ENCODE measurements at places on chromosomes 7 and 10.

DNA sequence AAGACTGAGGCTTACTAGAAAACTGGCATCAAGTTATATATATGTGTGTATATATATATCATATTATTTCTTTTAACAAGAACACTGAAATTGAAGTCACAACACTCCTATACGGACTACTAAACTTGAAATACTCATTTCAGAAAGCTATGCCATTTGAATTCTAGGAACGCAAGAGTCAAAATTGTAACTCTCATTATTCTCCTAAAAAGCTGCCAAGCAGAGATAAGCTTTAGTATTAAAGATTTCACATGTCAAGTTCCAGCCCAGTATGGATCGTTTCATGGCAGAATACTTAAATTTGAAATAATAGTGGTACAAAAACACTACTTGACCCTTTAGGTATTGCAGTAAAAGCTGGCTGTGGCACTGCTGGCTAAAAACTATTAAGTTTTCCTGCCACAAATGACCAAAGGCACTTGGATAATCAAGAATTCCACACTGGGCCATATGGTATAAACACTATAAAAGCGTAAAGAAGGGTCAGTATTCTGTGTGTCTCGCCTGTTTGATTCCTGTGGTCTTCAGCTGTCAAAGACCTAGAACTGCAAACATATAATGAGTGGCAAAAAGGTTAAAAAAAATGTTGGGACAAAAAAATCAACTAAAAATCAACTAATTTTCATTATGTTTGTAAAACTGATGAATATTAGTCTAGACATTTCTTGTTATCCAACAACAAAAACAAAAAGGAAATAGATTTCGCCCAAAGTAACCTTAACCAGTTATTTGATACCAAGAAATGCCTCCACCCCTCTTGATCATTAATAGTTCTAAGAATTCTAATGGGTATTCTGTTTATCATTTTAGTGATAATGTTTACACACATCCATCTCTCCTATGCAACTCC, 2.4 kb downstream of the CCDC71L start:
- no peak for DNase-seq

- no peak for DNase-seq
Measured at GRCh38 chr10:34978080-34978479, 112.1 kb downstream of the CUL2 start.

- DNase-seq: no peak
Measured at GRCh38 chr7:127635659-127636285, 16.2 kb upstream of the SND1 start.

DNA sequence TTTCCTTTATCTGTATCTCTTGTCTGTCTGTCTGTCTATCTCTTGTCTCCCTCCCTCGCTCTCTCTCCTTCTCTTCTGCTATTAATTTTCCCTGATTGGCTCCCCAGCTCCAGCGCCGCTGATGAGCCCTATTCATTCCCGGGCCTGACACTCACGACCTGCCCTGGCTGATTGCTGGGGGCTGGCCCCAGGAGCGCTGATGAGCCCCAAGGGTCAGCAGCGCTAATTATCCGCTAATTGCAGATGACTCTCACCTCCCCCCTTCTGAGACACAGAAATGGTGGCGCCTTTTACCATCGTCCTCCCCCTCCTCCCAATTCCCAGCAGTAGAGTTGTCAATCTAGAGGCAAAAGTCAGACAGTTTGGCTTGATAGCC, 1.3 kb upstream of the GBX1 start:
- DNase-seq: no peak

DNA sequence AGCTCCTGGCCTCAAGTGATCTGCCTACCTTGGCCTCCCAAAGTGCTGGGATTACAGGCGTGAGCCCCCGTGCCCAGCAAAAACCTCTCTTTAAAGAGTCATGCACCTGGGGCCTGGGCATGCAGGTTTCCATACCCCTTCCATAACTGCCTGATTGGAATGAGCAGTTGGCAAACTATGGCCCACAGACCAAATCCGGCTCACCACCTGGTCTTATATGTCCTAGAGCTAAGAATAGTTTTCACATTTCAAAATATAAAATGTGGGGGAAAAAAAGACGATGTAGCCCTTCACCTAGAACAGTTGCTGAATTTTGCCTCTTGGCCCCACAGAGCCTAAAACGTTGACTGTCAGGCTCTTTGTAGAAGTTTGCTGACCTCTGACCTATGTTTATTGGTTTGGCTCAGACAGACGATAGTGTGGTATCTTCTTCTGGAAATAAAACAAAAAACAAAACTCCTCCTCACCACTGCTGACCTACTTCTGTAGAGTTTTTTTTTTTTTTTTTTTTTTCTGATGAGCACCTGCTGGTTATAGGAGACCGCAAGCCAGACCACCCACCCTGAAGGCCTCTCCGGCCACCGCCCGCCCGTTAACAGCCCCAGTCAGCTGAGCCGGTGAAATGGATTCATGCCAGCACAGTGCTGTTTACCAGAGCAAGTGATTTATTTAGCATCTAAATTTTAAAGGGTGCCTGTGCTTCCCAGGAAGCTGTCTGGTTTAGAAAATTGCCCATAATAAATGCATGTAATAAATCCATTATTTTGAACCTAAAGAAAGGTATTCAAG, 33.5 kb upstream of the SFRP5 start:
- DNase-seq: no peak

- no peak for DNase-seq
Measured at GRCh38 chr10:104043185-104043830, 42.4 kb downstream of the COL17A1 start.

- no peak for DNase-seq
Measured at GRCh38 chr10:55043540-55043939, 242.5 kb upstream of the PCDH15 start.

DNA sequence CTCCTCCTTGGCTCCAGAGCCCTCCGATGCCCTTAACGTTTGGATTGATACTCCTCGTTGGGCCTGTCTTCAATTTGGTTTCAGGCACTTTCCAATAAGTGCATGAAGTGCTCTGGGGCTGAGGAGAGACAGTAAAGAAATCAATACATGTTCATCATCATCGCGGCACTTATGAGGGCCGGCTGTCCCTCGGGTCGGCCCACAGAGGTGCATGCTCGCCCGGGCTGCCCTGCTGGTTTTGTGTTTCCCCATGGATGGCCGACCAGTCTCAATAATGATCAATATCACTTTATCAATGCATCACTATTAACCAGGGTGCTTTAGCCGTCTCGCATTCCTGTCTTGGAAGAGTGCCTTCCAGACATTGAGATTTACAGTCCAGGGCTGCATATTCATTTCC, 154.2 kb downstream of the EBF3 start:
- DNase-seq: no peak

- no peak for DNase-seq
Measured at GRCh38 chr10:110304394-110304779, 333 bp downstream of the SMNDC1 start.

All from T-helper 9 cell (primary cell).